Effector memory CD4-positive, alpha-beta T cell (primary cell): ENCODE measurements at places on chromosomes 3 and 15.

- no peak for DNase-seq
Measured at GRCh38 chr3:37640636-37641375, 220.9 kb upstream of the CTDSPL start.

- DNase-seq, result no peak
Measured at GRCh38 chr15:71440489-71441110, 325.3 kb downstream of the THSD4 start.

DNA sequence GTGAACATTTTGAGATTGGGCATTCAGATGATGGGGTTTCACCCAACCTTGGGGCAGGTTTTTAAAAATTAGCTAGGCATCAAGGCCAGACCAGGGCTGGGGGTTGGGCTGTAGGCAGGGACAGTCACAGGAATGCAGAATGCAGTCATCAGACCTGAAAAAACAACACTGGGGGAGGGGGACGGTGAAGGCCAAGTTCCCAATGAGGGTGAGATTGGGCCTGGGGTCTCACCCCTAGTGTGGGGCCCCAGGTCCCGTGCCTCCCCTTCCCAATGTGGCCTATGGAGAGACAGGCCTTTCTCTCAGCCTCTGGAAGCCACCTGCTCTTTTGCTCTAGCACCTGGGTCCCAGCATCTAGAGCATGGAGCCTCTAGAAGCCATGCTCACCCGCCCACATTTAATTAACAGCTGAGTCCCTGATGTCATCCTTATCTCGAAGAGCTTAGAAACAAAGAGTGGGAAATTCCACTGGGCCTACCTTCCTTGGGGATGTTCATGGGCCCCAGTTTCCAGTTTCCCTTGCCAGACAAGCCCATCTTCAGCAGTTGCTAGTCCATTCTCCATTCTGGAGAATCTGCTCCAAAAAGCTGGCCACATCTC is 6.1 kb downstream of the RHO start:
- no peak for DNase-seq

DNA sequence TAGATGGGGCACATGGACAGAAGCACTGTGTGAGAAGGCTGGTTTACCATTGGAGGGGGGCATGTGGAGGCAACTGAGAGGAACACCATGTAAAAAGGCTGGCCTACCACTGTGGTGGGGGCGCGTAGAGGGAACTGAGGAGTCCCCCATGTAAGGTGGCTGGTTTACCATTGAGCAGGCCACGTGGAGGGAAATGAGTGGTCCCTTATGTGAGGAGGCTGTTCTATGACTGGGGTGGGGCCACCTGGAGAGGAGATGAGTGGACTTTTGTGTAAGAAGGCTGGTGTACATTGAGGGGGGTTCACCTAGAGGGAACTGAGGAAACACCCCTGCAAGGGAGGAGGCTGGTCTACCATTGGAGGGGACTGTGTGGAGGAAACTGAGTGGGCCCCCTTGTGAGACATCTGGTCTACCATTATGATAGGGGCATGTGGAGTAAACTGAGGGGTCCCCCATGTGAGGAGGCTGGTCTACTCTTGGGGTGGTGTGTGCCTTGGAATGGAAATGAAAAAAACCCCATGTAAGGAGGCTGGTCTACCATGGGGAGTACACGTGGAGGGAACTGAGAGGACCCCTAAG is 156.9 kb downstream of the FBLN2 start:
- DNase-seq, result no peak

DNA sequence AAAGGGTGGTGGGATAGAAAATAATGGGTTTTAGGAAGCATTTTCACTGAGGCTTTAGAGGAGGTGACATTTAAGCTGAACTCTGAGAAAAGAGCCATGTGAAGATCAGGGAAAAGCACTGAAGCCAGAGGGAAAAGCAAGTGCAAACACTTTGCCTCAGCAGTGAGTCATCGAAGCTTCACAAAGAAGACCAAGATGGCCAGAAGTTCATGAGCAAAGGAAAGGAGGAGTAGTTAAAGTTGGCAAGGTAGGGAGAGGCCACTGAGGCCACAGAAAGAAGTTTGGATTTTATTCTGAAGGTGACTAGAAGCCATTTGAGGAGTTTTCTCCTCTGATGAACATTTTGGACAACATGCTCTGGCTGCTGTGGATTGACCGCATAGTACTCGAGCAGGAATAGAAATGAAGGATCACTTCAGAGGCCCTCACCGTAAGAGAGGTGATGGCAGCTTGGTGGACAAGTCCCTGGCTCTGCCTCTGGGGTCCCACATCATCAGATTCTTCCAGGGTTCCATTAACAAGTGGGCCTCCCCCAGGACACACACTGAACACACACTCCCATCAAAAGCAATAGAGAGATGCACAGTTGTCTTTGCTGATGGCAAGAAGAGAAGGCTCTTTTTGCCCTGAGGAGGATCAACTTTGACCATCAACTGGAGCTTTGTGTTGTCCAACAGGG is 75.5 kb downstream of the TOP2B start:
- DNase-seq, result no peak

- DNase-seq, result no peak
Measured at GRCh38 chr3:158330870-158331269, 221.0 kb downstream of the RSRC1 start.

DNA sequence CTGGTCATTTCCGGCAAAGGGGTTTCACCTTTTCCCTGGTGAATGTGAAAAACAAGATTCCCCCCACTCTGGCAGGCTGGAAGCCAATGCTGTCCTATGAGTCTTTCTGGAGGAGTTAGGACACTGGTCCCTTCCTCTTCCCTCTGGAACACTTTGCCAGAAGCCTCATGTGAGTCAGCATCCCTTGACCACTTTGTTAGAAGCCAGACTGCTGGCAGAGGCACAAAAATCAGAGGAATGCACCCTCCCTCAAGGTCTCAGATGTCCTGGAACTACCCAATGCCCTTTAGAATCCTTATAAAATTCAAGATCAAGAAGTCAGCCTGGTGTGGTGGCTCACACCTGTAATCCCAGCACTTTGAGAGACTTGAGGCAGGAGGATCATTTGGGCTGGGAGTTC is 26.6 kb downstream of the ITGB5 start:
- no peak for DNase-seq

- DNase-seq, result no peak
Measured at GRCh38 chr3:139455855-139456254, 20.5 kb downstream of the RBP2 start.
